ENCODE measurements at places on chromosomes 4 and X.

GRCh38 chr4:70892086-70892769, 9.9 kb upstream of the MOB1B start:
- DNase-seq = peak; percentile 6

GRCh38 chr4:41814565-41814964, 66.0 kb upstream of the PHOX2B start:
- peak; percentile 30 for DNase-seq

DNA sequence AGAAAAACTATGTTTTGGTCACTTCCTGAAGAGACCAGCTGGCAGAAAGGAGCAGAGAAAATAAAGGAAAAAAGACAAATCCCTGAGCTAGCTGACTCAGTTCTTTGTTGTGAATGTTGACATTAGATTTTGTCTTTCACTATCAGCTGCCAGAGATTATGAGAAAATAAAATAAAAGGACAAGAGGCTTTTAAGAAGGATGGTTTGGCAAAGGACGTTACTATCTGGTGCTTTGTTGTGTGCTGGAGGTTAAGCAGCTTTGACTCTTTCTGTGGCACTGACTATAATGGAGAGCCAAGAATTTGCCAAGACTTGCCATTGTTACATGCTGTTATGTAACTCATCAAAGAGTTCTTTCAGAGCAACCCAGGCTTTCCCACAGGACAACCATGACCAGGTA, 12.1 kb downstream of the ASB5 start:
- no peak for DNase-seq

- DNase-seq = no peak
Observed at GRCh38 chr4:129335818-129336217, 239.9 kb downstream of the C4orf33 start.

GRCh38 chr4:55017406-55017805, 108.0 kb downstream of the KDR start:
- DNase-seq = no peak

- no peak for DNase-seq
Observed at GRCh38 chr4:155629183-155629825, 37.3 kb upstream of the GUCY1A1 start.

DNA sequence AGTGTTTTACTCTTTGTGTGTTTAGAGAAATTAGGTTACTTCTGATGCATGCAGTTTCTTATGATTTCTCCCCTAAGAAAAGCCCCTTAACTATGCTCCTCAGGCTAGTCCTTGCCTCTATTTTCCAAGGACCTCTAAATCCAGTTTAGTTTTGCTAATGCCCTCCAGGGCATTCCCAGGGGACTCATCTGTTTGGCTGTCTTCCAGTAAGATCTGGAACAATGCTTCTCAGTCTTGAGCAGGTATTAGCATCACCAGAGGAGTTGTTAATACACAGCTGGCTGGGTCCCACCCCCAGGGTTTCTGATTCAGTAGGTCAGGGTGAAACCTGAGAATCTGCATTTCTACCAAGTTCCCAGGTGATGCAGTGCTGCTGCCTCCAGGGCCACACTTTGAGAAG, 56.9 kb downstream of the OTC start:
- no peak for DNase-seq

GRCh38 chr4:127055357-127055756, 577.4 kb upstream of the INTU start:
- DNase-seq = peak; percentile 94
